Naive thymus-derived CD4-positive, alpha-beta T cell (primary cell): ENCODE measurements at places on chromosomes 5 and 9. TPM values are rescaled to one million over a fixed set of nuclear protein-coding genes. Genes with fewer than 3 reads are reported as not detected.

Gene DEPDC1B
- not detected for total RNA-seq

Gene PCDHA6
- total RNA-seq, result not detected

Gene LMX1B
- total RNA-seq, result not detected

Gene TSC1
- 37.6 and 38.1 TPM in 2 replicates for total RNA-seq

Gene SLC6A7
- total RNA-seq, result not detected

Gene OSMR
- total RNA-seq, result not detected

DNA sequence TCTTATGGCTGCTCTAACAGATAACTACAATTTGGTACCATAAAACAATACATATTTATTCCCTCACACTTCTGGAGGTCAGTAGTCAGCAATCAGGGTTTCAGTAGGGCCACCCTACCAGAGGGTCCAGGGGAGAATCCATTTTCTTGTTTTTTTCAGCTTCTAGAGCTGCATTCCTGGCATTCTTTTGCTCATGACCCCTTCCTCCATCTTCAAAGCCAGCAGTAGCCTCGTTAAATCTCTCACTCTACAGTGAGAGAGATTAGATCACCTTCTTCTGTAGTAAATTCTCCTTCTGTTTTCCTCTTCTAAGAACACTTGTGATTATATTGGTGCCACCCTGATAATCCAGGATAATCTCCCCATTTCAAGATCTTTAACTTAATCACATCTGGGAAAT is 187.4 kb downstream of the RFK start:
- H3K27me3 ChIP-seq, result no peaks in the 10 kb centered on the region
- no peak for DNase-seq

GRCh38 chr5:175363300-175363699 is 80.7 kb downstream of the DRD1 start:
- H3K27me3 ChIP-seq, result no peaks in the 10 kb centered on the region
- H3K27ac ChIP-seq, result no peak overlapping the region
- H3K36me3 ChIP-seq, result no peaks in the 10 kb centered on the region
- DNase-seq, result no peak

- DNase-seq, result no peak
- no peaks in the 10 kb centered on the region for H3K27me3 ChIP-seq
- no peaks in the 10 kb centered on the region for H3K4me1 ChIP-seq
- no peak overlapping the region for H3K27ac ChIP-seq
- no peaks in the 10 kb centered on the region for H3K36me3 ChIP-seq
These were observed 8.0 kb upstream of the PALM2AKAP2 start for GRCh38 chr9:109771796-109772531.

DNA sequence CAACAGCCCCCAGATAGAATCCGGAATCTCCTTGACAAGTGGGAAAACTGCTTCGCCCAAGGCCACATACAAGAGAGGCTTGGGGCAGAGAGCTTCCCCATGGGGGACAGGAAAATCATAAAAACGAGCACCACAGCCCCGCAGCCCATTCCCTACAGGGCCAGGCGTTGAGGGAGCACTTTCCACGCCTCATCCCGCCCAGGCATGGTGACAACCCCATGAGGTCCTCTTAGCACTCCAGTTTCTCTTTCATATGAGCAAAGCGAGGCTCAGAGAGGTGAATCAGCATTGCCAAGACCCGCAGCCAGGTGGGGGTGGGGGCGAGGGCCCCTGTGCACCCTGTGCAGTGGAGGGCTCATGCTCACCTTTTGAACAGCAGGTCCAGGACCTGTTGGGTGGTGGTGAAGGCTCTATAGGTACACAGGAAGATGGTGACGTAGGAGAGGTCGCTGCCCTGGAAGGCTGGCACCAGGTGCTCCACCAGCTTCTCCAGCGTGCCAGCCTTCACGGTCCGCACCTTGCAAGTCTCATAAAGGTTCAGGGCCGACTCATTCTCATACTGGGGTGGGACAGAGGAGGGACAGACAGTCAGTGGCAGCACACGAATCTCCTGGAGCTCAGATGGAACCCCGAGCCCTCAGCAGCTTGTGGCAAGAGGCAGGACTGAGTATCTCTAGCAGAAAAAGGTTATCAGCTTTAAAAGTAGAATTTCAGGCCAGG is 10.9 kb downstream of the RALGDS start:
- H3K4me1 ChIP-seq, result peaks cover 25% of the 10 kb centered on the region
- no peak for DNase-seq

- H3K4me3 ChIP-seq, result no peak overlapping the region
- no peaks in the 10 kb centered on the region for H3K36me3 ChIP-seq
- no peak for DNase-seq
- H3K27me3 ChIP-seq, result no peaks in the 10 kb centered on the region
These were observed 258.7 kb upstream of the CLINT1 start for GRCh38 chr5:158117467-158118160.

DNA sequence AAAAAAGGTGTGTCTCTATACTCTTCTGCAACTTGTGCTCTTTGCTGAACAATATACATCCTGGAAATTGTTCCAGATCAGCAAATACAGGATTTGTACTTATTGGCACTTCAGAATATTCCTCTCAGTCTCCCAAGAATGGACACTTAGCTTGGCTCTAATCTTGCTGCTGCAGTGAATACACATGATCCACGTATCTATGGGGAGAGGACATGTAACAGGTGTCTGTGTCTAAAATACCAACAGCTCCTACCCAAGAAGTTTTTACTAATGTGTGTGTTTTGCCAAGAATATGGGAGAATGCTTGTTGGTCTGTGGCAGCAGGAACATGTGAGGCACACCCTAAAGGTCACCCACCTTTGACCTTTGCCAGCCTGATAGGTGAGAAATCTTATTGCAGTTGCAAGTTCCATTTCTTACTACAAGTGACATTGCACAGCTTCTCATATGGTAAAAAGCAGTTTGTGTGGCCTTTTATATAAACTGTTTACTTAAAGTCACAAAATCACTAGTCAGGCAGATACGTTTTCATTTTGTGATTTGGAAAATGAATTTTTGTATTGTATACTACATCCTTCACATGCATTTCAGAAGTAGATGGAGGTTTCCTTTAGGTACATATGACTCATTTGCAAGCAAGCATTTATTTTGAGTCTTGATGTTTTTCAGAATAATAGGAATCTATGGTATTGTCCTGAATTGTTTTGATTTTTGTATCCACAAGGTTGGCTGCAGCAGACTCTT is 35.8 kb downstream of the PHF2 start:
- H3K4me1 ChIP-seq, result peaks cover 4% of the 10 kb centered on the region
- H3K36me3 ChIP-seq, result no peaks in the 10 kb centered on the region
- no peak overlapping the region for H3K27ac ChIP-seq
- H3K27me3 ChIP-seq, result no peaks in the 10 kb centered on the region

DNA sequence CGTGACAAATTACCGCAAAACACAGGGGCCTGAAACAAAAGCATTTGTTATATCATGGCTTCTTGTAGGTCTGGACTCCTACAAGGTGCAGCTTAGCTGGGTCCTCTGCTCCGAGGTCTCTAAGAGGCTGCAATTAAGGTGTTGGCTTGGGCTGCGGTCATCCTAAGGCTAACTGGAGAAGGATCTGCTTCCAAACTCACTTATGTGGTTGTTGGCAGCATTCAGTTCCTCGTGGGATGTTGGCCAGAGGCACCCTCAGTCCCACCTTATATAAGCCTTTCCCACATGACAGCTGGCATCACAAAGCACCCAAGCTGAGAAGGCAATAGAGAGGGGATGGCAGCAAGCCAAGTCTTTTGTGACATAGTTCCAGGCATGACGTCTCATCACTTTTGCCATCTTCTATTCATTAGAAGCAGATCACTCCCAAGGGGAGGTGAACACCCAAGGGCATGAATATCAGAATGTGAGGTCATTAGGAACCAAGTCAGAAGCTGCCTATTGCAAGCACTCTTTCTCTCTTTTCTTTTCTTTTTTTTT is 47.9 kb upstream of the ZBTB43 start:
- no peak for DNase-seq
- no peak overlapping the region for H3K4me3 ChIP-seq
- H3K36me3 ChIP-seq, result no peaks in the 10 kb centered on the region
- H3K27me3 ChIP-seq, result no peaks in the 10 kb centered on the region
- no peaks in the 10 kb centered on the region for H3K4me1 ChIP-seq

GRCh38 chr9:38362852-38363588 is 29.5 kb upstream of the ALDH1B1 start:
- DNase-seq, result peak; percentile 44
- no peaks in the 10 kb centered on the region for H3K36me3 ChIP-seq
- H3K27ac ChIP-seq, result no peak overlapping the region
- no peaks in the 10 kb centered on the region for H3K4me1 ChIP-seq
- H3K4me3 ChIP-seq, result no peak overlapping the region
- no peaks in the 10 kb centered on the region for H3K27me3 ChIP-seq

DNA sequence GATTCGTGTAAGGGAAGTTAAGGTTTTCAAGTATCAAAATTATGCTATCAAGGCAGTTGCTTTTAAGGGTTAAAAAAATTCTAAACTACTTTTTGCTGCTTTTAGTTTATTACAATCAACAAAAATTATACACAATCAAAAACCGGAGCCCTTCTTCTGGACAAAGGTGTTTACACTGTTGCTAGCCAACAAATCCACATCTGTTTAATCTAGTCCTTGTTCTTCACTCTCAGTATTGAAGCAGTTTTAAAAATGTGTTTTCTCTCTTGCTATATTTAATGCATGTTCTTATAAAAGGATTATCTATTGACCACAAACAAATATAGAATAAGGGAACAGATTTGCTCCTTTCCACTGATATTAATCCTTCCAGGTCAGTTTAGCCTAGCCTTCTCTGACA is 2.5 kb downstream of the FEM1C start:
- H3K27ac ChIP-seq, result no peak overlapping the region
- peak overlapping the region; percentile 70 for H3K4me3 ChIP-seq
- H3K27me3 ChIP-seq, result no peaks in the 10 kb centered on the region
- DNase-seq, result no peak

DNA sequence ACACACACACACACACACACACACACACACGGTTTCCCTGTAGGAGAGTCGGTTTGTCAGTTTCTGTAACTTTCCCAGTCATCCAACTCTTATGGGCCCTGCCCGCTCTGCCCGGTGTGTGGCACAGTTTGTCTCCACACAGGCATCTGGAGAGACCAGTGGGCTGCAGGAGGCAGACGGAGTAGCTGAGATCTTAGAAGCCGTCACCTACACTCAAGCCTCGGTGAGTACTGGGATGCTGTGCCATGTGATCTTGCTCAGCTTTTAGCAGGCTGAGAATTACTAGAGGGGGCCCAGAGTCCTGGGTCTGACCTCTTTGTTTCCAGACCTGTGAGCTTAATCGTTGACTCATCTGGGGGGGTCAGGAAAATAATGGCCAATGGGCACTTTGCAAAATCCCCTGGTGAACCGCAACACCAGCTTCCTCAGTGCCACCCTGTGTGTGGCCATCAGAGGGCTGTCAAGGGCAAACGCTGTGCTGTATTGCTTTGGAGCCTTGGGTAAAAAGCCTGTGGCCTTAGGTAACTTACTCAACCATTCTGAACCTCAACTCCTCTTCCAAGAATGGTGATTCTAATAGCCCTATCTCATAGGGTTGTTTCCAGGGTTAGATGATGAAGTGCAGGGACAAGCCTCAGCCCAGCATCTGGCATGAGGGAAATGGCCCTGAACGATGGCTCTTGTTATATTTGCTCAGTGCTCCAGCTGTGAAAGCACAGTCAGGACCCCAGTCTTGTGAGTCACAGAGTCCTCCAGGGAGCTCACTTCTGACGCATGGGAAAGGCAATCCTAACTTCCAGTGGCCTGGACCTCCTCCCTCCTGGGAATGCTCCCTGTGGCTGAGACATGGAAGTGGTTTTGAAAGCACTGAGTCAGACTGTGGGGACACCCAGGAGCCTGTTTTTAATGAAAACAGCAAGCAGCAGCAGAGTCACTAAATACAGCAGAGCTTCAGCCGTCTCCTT is 45.6 kb downstream of the COL15A1 start:
- H3K4me3 ChIP-seq, result no peak overlapping the region
- no peaks in the 10 kb centered on the region for H3K4me1 ChIP-seq
- no peaks in the 10 kb centered on the region for H3K36me3 ChIP-seq
- no peak overlapping the region for H3K27ac ChIP-seq

- no peak overlapping the region for H3K4me3 ChIP-seq
- H3K27me3 ChIP-seq, result no peaks in the 10 kb centered on the region
- H3K27ac ChIP-seq, result no peak overlapping the region
- H3K4me1 ChIP-seq, result no peaks in the 10 kb centered on the region
- no peak for DNase-seq
These were observed 26.4 kb downstream of the IL9 start for GRCh38 chr5:135869276-135869675.

- DNase-seq, result no peak
- H3K4me1 ChIP-seq, result no peaks in the 10 kb centered on the region
- H3K4me3 ChIP-seq, result no peak overlapping the region
- no peaks in the 10 kb centered on the region for H3K36me3 ChIP-seq
These were observed 746.7 kb upstream of the TYRP1 start for GRCh38 chr9:11946531-11946930.

- H3K27me3 ChIP-seq, result no peaks in the 10 kb centered on the region
- no peaks in the 10 kb centered on the region for H3K4me1 ChIP-seq
- H3K27ac ChIP-seq, result no peak overlapping the region
These were observed 205.1 kb downstream of the ADAMTSL1 start for GRCh38 chr9:18678821-18679590.

DNA sequence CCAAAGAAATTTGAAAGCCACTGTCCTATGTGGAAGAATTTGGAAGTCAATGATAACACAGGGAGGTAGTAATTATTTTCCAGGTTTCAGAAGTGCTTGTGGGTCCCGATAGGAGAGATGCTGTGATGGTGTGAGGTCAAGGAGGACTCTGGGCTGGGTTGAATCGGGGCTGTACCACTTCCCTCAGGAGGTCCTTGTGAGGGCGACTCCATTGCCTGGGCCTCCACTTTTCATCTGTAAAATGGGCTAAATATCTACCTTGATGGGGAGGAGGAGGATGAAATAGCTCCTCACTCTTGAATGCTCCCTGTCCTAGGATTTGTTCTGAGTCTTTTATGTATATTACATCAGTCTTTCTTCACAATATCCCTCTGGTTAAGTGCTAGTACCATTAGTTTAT is 59.0 kb downstream of the ROPN1L start:
- no peak overlapping the region for H3K27ac ChIP-seq
- no peaks in the 10 kb centered on the region for H3K27me3 ChIP-seq
- H3K4me3 ChIP-seq, result no peak overlapping the region
- no peak for DNase-seq
- H3K4me1 ChIP-seq, result no peaks in the 10 kb centered on the region
